ENCODE measurements at places on chromosomes 12 and 14.

DNA sequence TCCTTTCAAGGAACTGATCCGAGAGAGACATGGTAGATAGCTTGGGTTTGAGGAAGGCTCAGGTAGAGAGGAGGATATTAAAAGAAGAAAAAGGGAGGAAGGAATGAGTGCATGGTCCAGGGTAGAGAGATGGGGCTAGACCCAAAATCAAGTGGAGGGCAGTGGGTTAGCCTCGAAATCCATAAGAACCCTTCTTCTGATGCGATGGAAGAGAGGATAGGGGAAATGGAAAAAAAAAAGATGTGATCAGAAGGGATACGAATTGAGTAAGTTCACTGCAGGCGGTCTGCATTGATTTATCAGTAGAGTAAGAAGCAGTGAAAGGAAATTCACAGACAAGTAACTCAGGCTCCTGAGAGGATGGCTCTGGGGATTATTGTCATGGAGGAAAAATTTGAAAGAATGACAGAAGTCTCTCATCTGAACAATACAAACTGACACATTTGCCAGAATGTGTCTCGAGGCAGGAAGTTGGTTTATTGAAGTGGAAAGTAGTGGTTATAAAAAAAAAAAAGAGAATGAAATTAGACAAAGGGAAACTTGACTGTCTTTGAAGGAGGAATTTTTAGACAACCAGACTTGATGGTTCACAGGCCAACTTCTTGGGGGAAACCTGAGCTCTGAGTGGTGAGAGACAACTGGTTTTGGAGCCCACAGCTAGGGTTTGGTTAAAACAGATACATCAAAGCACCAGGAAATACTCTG lies 10.2 kb downstream of the PPFIBP1 start:
- no peak for DNase-seq

GRCh38 chr12:111424189-111424792 lies 18.6 kb downstream of the SH2B3 start:
- DNase-seq, result no peak

- no peak for DNase-seq
Measured at GRCh38 chr14:104366931-104367865, 212.4 kb upstream of the C14orf180 start.

- DNase-seq, result no peak
Measured at GRCh38 chr12:104951759-104952509, 6.2 kb downstream of the SLC41A2 start.

- no peak for DNase-seq
Measured at GRCh38 chr14:64220466-64220865, 73.7 kb downstream of the ESR2 start.

GRCh38 chr14:103898204-103898603 lies 30.1 kb upstream of the TDRD9 start:
- no peak for DNase-seq

DNA sequence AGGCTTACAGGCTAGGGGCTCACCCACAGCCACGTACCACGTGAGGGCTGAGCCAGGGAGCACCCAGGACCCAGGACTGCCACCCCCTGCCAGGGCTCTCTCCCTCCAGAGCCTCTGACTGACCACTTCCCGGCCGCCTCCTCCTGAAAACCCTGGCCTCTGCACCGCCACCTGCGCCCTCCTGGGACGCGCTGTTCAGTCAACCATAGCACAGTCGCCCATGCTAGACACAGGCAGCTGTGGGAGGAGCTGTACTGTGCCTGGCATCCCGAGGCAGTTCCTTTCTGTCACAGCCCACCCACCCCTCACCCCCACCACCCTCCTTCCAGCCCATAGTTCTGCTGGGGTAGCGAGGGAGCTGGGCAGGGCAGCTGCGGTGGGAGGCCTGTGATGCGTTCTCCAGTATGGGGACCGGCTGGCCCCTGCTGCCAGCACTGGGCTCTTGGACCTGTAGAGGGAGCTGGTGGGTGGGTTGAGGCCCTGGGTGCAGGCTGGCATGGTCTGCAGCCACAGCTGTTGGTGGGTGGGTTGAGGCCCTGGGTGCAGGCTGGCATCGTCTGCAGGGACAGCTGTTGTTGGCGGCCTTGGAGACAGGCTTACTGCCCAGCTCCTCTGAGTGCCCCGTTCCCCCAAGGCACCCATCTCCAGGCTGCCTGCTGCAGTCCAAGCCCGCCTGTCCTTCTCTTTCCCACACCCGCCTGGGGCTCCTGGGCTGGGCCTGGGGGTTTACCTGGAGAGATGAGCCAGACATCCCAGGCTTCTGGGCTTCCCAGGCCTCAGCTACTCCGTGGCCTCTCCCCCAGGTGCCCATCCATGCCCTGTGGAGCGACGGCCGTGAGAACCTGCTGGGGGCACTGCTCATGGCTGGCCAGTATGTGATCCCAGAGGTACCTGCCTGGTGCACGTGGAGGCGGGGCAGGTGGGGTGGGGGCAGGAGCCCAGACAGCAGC lies 11.5 kb downstream of the ASPG start:
- no peak for DNase-seq

DNA sequence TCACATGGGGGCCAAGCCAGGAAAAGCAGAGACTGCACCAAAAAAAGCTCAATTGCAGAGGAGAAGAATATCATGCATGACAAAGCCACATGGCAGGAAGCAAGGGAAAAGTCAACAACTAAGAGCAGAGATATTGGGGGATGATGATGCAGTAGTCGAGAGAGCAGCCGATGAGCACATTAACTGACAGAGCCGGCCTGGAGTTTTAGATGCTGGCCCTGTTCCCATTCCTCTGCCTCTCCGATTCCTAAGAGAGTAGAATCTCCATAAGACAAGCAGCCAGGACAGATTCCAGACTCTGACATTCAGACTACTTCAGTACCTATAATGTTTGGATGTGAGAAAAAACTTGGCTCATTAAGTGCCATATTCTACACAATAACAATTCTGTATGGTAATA lies 155.9 kb downstream of the KCNH5 start:
- no peak for DNase-seq

GRCh38 chr14:20195911-20196310 lies 5.2 kb downstream of the OR11G2 start:
- no peak for DNase-seq

DNA sequence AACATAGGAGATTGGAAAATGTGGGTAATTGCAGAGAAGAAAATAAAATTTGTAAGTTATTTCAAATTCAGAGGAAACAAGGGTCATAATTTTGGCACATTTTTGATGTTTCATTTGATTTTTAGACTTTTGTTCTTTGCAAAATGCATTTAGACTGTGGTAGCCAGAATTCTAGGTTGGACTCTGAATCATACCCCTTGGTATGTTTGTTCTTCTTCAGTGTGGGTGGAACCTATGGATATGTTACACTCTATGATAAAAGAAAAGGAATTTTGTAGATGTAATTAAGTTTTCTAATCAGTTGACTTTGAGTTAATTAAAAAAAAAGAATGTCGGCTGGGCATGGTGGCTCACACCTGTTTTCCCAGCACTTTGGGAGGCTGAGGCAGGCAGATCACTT lies 827.0 kb downstream of the AACS start:
- DNase-seq, result no peak

DNA sequence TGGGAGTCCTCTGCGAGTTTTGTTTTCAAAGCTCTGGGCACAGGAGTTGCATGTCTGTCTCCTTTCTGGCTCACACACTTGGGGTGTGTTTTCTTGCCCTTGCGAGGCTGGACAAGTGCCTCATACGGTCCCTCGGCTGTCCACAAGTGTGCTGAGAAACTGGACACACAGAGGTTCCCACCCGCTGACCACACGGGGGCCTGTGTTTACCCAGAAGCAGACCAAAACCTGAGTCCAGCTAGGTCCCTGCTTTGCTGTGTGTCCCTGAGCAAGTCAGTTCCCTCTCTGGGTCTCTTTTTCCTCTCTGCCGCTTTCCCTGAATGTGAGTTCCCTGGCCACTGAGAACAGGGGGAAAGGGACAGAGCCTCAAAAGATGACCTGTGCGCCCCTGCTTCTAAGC lies 678 bp upstream of the OAS2 start:
- no peak for DNase-seq

DNA sequence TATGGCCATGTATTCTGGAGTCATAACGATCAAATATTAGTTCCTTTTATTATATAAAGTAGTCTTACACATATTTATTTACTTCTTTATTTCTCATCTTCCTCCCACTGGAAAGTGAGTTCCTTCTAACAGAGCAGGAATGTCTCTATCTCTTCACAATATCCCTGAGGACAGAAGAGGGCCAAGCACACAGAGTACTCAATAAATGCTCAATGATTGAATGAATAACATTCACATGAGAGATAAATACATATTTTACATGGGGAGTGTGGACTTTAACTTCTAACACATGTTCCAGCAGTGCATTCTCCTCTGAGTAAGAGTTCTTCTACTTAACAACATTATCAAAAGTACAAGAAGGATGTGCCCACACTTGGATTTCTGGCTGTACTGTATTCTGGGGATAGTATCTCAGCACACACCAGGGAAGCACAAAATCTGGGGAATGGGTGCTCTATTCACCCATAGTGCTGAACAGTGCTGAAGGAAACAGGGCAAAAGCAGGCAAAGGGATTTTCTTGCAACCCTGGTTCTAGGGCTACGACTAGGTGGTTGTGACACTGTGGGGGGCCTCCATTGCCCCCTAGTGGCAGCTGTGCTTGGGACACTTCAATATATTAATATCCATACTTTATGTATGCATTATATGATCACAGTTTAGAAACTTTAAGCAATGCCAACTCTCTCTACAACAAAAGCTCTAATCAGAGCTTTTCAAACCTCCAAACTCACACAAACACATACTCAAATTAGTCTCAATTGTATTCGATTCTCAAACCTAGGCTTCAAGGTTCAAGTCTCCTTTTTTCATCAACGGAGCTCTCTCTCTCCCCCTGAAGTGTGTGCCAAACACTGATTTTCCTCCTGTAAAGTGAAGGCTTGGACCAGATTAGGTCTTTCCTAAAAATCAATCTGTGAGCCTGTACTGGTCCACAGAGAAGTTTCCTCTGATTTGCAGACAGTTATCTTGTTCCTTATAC lies 115.5 kb downstream of the SLC2A13 start:
- DNase-seq, result peak; percentile 62

- no peak for DNase-seq
Measured at GRCh38 chr12:117036046-117036445, 63.2 kb downstream of the TESC start.

- DNase-seq, result peak; percentile 65
Measured at GRCh38 chr12:88579161-88579517, 1.1 kb downstream of the KITLG start.

DNA sequence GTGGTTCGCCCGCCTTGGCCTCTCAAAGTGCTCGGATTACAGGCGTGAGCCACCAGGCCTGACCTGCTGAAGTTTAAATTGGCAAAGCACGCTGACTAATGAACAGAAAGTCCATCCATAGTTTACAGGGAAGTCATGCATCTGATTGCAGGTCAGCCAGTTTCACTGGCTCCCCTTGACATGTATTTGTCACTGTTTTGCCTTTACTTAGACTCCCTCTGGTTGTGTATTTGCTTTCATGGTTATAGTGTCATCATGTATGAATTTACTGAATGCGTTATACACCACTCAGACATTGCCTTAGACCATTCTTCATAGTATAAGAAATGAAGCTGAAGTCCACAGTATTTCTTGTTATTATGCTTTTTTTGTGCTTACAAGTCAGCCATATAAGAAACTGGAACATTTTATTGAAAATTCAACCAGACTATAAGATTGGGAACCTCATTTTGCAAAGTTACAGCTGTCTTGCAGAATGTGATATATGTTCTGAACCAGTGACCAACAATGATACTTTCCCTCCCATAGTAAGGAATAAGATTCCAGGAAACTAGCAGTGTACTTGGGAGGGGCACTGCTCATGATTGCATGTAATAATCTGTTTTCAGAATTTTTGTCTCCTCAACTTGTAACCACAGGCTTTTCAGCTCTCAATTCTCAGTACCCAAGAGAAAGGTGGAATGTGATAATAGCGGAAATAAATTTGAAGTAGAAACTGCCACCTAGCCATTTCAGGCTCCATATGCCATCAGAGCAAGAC lies 51.9 kb upstream of the ATF7IP start:
- no peak for DNase-seq

- DNase-seq, result no peak
Measured at GRCh38 chr12:108583991-108584390, 13.9 kb downstream of the TMEM119 start.
